ENCODE measurements at places on chromosomes 7 and 10.
A peak's percentile ranks its signal among the peaks of the same experiment; 100 is the strongest.

- DNase-seq: peak; percentile 74
Measured at GRCh38 chr10:16777473-16778370, 39.5 kb downstream of the RSU1 start.

- DNase-seq: no peak
Measured at GRCh38 chr7:36806891-36807290, 82.6 kb upstream of the AOAH start.

GRCh38 chr10:63261496-63261895 is 128.4 kb downstream of the NRBF2 start:
- DNase-seq: no peak

DNA sequence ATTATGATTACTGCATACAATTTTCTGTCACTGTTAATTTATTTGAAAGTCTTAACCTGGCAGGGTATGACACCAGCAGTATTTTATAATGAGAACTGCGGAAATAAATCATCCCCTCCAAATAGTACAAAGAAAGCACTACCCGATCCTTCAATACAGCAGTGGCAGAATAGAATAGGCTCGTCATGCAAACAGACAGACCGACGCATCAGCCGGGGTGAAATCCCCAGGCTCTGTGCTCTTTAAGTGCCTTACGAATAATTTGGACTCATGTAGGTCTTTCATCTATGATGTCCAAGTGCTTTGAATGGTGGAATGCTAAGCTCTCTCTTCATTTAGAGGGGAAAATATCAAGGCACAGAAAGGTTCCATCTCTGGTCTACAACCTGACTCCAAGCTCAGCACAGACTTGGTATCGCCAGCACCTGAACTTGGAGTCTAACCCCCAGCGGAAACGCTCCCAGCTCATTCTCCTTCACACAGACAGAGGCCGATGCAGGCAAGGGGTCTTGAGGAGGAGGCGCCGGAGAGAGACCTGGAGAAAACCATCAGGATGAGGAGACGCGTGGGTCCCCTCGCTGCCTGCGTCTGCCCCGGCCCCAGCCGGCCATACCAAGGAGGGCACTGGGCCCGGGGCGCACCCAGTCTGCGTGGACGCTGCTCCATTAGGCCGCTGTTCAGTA is 568.1 kb upstream of the MKI67 start:
- no peak for DNase-seq

- DNase-seq: no peak
Measured at GRCh38 chr10:51547941-51548340, 151.5 kb downstream of the CSTF2T start.

- peak; percentile 5 for DNase-seq
Measured at GRCh38 chr7:30184791-30185487, 50.2 kb downstream of the MTURN start.

- DNase-seq: no peak
Measured at GRCh38 chr7:48168159-48168558, 3.1 kb upstream of the ABCA13 start.

GRCh38 chr7:130996833-130997231 is 262.8 kb upstream of the KLF14 start:
- DNase-seq: peak; percentile 53

- no peak for DNase-seq
Measured at GRCh38 chr10:126893206-126893605, 12.0 kb upstream of the DOCK1 start.

- DNase-seq: peak; percentile 6
Measured at GRCh38 chr10:16915300-16915699, 98.1 kb upstream of the RSU1 start.

DNA sequence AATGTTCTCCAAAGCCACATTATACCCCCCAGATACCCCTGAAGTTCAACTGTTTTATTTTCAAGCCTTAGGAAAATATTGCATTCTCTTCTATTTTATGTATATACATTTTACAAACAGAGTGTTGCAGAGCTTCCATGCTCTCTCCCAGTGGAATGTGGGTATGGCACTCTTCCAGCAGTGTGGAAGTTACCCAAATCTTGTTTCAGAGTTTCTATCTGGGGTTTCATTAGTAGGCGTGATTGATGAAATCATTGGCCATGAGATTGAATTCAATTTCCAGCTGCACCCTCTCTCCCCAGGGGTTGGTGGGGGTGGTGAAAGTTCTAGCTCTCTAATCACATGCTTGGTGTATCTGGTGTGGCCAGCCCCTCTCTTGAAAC is 350.4 kb downstream of the RPS24 start:
- no peak for DNase-seq

GRCh38 chr10:86258499-86258898 is 108.1 kb downstream of the GRID1 start:
- no peak for DNase-seq

- no peak for DNase-seq
Measured at GRCh38 chr10:12510501-12510941, 161.2 kb downstream of the CAMK1D start.

GRCh38 chr7:118572604-118573003 is 348.1 kb downstream of the ANKRD7 start:
- DNase-seq: no peak

DNA sequence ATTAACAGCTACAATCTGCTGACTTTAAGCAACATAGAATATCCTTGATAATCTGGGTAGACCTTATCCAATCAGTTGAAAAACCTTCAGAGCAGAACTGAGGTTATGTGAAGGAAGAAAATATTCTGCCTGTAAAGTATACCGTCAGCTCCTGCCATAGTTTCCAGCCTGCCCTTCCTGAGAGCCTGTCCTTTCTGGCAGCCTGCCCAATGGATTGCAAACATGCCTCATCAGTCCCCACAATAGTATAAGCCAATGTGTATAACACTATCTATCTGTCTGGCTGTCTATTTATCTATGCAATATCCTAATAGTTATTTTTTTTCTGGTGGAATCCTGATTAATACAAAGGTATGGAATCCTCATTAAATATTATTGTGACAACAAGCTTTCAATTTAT is 489.2 kb upstream of the KCND2 start:
- DNase-seq: no peak

DNA sequence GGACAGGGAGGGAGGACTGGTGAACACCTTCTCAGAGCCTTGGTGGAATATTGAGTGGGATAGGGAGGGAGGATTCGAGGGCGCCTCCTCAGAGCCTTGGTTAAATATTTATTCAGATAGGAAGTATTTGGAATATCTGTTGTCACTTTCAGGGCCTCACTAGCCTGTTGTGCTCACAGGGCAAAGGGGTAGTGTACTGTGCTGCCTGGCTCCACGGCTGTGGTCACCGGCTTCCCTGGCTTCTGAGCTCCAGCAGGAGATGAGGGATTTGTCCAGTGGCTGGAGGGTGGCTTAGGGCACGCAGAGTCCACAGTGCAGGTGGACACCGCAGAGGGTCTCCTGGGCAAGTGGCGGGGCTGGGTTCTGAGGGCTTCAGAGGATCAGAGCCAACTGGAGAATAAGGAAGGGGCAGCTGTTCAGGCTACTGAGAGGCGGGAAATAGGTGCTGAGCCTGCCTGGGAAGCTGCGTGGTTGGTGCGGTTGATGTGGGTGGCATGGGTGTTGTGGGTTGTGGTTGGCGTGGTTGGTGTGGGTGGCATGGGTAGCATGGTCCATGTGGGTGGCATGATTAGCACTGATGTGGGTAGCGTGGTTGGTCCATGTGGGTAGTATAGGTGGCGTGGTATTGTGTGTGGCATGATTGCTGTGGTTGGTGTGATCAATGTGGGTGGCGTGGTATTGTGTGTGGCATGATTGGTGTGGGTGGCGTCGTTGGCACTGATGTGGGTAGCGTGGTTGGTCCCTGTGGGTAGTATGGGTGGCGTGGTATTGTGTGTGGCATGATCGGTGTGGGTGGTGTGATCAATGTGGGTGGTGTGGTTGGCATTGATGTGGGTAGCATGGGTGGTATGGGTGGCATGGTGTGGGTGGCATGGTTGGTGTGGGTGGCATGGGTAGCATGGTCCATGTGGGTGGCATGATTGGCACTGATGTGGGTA is 16.7 kb downstream of the INPP5A start:
- DNase-seq: no peak

DNA sequence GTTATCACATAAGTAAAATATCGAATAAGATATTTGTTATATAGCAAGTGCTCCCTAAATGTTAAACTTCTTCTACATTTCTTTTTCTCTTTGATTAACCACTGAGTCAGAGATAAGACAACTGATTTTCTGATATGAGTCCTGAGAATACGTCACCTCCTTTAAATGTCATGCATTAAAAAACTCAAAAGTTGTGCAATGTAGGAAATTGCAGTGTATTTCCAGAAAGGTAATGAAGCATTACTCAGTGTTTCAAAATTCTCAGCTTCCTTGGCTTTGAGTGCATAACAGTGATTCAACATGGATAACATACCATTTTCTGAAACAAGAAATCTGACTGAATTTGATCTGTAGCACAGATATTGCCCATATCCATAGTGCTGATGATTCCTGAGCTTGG is 155.8 kb downstream of the BMPER start:
- DNase-seq: no peak

- DNase-seq: no peak
Measured at GRCh38 chr7:127736511-127736910, 84.5 kb downstream of the SND1 start.

DNA sequence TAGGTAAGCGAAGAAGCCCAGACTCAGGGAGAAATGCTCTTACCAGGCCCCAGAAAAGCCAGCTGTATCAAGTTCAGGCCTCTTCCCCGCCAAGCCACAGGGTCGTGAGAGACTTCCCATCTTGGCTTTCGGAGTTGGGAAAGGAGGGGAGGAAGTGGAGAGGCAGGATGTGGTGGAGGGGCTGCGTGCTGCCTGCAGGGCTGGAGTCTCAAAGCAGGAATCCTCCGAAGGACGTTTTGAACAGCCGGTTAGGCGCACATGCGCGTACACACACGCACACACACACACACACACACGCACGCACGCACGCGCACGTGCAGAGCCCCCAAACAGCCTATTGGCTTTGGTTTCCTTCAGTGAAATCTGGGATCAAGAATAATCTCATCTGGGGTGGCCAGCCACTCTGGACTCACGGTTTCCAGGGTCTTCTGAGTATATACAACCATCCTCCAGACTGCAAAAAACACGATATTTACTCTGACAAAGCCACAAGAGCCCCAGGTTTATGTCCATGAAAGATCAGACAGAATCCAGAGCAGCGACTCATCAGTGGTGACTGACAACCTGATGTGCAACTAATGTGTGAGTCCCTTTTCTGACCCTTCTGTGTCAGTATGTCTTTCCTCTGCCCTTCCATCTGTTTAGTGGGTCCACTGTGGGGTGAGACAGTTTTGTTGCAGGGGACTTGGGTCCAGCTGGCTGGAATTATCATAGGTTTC is 115.0 kb upstream of the ZNF438 start:
- DNase-seq: no peak

DNA sequence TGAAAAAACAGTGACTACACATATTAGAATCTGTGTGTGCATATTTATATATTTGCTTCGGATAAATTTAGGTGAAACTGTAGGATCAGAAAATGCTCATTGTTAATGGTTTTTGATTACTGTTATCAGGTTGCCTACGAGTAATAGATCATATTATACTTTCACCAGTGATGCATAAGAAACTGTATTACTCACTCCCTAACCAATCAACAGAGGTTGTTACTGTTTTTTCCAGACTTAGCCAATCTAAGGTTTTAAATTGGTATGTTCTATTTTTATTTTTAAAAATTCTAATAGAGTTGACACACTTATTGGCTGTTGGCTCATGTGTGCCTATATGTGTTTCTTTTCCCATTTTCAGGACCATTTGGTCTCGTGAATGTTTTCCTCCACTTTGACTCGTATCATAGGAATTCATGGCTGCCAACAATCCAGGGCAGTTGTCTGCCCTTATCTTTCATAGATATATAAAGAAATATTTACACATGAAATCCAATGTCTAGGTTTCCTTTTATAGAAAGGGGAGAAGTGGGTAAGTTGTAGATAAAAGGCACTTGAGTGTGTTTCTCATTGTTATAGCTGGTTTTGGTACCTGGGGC is 59.2 kb downstream of the ANLN start:
- DNase-seq: no peak

DNA sequence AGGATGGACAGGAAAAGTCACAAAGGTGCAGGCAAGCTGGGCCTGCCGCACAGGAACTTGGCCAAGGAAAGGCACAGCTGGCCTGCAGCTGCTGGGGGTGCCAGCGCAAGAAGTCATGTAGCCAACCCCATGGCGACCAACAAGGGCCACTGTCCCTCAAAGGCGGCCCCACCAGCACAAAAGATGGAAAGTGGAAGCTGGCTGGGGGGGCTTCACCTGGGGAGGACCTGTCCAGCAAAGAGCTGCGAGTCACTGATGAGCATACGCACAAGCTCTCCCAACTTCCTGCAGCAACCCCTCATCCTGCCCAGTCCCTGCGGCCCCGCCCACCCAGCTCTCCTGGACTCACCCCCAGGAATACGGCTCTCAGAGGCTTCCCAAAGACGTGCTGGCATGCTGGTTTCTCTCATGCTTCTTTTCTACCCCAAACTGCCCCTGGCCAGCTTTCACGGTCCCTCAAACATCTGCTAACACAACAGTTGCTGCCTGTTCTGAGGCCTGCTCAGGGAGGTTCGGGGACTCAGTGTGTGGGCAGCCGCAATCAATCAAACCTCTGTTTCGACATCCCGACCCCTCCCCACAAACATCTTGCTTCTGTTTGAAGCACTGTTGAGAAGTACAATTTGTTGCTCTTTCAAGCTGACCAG is 67.6 kb downstream of the FAM53B start:
- no peak for DNase-seq

- DNase-seq: no peak
Measured at GRCh38 chr10:123537188-123537961, 128.8 kb upstream of the GPR26 start.

DNA sequence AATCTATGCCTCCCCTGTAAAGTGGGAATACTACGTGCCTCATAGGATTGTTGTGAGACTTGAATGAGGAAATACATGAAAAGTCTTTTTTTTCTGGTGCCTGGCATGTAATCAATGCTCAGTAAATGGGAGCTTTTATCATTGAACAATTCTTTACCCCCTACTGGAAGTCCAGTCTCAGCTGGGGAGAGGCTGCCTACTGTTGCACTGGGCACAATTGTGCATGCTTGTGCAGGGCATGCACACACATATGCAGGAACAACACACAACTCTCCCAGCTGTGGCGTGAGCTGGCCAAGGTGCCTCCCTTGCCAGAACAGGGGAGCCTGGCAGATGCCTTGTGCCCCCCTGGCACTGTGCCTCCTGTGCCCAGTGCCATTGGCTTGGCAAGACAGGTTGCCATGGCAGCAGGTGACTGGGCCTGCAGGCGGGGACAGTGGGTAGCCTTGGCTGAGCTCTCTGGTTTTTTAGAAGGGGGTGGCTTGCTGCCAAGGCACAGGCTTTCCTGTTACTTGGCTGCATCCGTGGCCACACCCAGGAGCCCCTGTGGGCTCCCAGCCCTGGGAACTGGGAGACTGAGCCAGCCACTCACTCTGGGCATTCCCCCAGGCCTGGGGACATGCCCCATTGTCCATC is 16.1 kb upstream of the PALD1 start:
- DNase-seq: no peak

All from CD4-positive, alpha-beta T cell treated with Interleukin-4 for 4 hours (primary cell).